ENCODE measurements at places on chromosomes 3 and 15. TPM values are rescaled to one million over a fixed set of nuclear protein-coding genes. Genes with fewer than 3 reads are reported as not detected.

DNA sequence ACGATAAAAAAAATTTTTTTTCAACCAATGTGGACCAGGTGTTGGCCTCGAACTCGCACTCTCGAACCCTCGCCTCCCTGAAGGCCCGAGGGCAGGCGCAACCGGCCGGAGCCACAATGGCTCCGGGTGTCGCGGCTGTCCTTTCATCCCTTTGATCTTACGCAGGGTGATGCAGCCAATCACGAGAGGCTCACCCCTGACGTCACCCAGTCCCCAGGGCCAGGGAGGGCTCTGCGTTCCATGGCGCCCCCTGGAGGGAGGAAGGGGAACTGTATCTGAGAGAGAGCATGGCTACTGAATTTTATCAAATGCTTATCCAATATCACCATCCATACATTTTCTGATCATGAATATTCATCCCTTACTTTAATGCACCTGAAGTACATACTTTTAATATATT, 15.4 kb upstream of the GMNC start:
- no peaks in the 10 kb centered on the region for H3K36me3 ChIP-seq
- no peak overlapping the region for H3K4me3 ChIP-seq
- no peak overlapping the region for H3K27ac ChIP-seq
- H3K27me3 ChIP-seq: no peaks in the 10 kb centered on the region

GRCh38 chr3:16723978-16724377, 118.8 kb upstream of the DAZL start:
- no peaks in the 10 kb centered on the region for H3K36me3 ChIP-seq
- H3K4me3 ChIP-seq: no peak overlapping the region
- no peaks in the 10 kb centered on the region for H3K27me3 ChIP-seq
- DNase-seq: no peak

- no peak for DNase-seq
- peaks cover 31% of the 10 kb centered on the region for H3K4me1 ChIP-seq
- H3K4me3 ChIP-seq: peak overlapping the region; percentile 90
- peaks cover 5% of the 10 kb centered on the region for H3K27me3 ChIP-seq
- no peaks in the 10 kb centered on the region for H3K36me3 ChIP-seq
Observed at GRCh38 chr15:31328969-31329639, 2.5 kb downstream of the KLF13 start.

DNA sequence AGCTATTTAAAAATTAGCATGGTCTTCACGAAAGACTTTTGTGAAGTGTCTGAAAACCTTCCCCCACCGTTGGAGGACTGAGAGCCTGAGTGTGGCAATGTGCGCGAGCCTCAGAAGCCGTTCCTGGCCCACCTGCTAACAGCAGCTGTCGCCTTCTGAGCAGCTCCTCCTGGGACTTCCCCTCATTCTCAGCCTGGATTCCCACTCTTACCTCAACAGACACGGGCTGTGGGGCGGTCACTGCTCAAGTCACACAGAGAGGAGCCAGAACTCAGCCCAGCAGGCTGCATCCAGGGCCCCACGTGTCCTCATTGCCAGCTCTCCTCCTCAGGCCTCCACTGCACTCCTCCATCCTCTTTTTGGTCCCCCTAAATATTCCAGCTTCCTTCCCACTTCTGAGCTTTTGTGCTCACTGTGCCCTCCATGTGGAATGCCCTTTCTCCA, 7.8 kb downstream of the DNASE1L3 start:
- DNase-seq: no peak
- no peak overlapping the region for H3K27ac ChIP-seq
- H3K27me3 ChIP-seq: no peaks in the 10 kb centered on the region
- no peak overlapping the region for H3K4me3 ChIP-seq
- peaks cover 4% of the 10 kb centered on the region for H3K4me1 ChIP-seq
- no peaks in the 10 kb centered on the region for H3K36me3 ChIP-seq

- peaks cover 20% of the 10 kb centered on the region for H3K36me3 ChIP-seq
- H3K27ac ChIP-seq: no peak overlapping the region
- H3K4me1 ChIP-seq: peaks cover 2% of the 10 kb centered on the region
- no peaks in the 10 kb centered on the region for H3K27me3 ChIP-seq
- no peak overlapping the region for H3K4me3 ChIP-seq
Observed at GRCh38 chr3:52216585-52217408, 8.6 kb downstream of the TLR9 start.

GRCh38 chr3:39385456-39386090, 2.4 kb downstream of the SLC25A38 start:
- peaks cover 7% of the 10 kb centered on the region for H3K36me3 ChIP-seq
- no peaks in the 10 kb centered on the region for H3K27me3 ChIP-seq
- H3K4me3 ChIP-seq: peak overlapping the region; percentile 99
- peaks cover 35% of the 10 kb centered on the region for H3K4me1 ChIP-seq
- H3K27ac ChIP-seq: peak overlapping the region; percentile 17

- H3K36me3 ChIP-seq: no peaks in the 10 kb centered on the region
- peaks cover 23% of the 10 kb centered on the region for H3K4me1 ChIP-seq
- peak overlapping the region; percentile 98 for H3K4me3 ChIP-seq
- DNase-seq: no peak
Observed at GRCh38 chr15:60480149-60480548, 1.2 kb upstream of the ICE2 start.

DNA sequence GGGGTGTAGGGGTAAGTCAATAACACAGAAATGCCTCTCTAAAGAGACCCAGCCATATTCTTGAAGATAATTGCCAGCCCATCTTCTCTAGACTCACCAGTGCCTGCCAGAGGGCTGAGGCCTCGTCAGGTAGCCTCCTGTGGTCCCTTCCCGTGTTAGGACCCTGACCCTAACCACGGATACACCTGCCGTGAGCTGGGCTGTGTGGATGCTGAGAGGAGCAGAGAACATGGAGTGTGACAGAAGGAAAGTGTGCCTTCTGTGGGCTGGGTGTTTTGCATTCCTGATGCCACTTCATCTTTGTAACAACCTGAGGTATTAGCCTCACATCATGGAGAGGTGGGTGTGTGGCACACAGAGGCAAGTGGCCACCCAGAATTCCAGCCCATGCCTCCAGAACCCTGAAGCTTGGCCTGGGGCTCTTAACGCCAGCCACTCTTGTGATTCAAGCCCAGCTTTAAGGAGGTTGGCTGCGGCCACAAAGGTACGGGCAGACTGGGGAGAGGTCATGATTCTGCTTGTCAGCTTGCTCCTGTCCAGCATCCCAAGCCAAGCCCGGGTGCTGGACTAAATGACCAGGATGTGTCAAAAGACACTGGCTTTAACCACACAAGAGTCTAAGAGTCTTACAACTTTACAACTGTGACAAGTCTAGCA, 21.1 kb upstream of the ABTB1 start:
- no peaks in the 10 kb centered on the region for H3K36me3 ChIP-seq
- no peak for DNase-seq
- H3K27me3 ChIP-seq: peaks cover 3% of the 10 kb centered on the region
- H3K4me1 ChIP-seq: peaks cover 5% of the 10 kb centered on the region
- no peak overlapping the region for H3K27ac ChIP-seq

DNA sequence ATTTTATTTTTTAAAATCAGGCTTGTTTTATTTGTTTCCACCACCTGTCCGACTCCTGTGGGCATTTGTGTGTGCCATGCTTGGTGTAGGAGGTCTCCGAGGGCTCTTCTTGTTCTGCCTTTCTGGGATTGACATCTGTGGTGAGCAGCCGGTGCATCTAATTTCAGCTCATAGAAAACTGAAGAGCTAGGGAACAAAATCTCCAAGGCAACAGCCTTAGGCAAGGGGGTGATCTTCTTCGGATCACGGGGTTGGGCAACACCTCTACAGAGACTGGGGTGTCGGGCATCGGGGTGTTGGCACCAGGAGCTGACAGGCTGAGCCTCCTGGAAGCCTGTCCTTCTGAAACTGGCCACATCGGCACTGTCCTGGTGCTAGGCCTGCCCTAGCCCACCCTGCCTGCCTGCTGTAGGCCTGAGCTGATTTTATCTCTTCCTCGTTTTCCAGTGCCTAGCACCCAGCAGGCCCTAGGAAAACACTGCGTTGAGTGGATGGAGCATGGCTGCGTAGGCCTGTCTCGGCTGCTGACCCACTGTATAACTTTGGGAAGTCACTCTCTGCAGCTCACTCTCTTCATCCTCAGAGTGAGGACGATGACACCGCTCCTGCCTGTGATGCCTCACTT, 10.3 kb downstream of the CHCHD6 start:
- H3K27me3 ChIP-seq: no peaks in the 10 kb centered on the region
- H3K27ac ChIP-seq: no peak overlapping the region
- no peak overlapping the region for H3K4me3 ChIP-seq
- H3K4me1 ChIP-seq: peaks cover 12% of the 10 kb centered on the region

DNA sequence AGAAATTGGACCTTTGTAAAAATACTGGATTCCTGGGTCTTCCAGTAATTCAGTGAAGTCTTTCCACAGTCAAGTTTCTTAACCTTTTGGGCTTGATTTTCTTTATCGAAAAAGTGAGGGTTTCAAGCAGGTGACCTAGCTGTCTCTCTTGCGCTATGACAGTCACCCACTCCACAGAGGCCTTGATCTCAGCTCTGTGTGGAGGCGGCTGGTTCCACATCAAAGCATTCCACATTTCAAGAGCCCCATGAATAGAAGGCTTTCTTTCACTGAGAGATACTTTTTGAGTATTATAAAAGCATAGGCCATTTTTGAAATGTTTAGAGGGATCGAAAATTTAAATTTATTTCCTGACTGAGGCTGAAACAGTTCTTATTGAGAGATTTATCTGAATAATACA, 43.9 kb downstream of the GABRA5 start:
- H3K4me3 ChIP-seq: no peak overlapping the region
- no peak for DNase-seq
- H3K27me3 ChIP-seq: no peaks in the 10 kb centered on the region

GRCh38 chr3:81484520-81484919, 276.9 kb downstream of the GBE1 start:
- no peak overlapping the region for H3K27ac ChIP-seq
- H3K4me3 ChIP-seq: no peak overlapping the region

DNA sequence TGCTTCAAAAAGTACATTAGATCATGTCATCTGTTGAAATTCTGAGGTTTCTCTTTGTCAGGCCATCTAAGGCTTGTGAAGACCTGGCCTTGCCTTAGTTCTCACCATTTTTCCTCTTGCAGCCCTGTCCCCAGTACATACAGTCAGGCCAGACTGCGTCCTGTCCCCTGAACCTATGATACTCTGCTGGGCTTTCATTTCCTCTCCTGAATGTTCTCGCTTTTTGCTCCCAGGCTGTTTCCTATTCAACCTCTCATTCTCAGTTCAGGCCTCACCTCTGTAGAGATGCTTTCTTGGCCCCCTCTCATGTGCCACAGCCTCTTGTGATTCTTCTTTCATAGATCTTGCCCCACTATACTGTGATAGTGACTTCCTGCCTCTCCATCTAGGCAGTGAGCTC, 648.8 kb upstream of the KCNMB2 start:
- no peaks in the 10 kb centered on the region for H3K27me3 ChIP-seq
- peaks cover 13% of the 10 kb centered on the region for H3K4me1 ChIP-seq
- H3K36me3 ChIP-seq: no peaks in the 10 kb centered on the region
- H3K27ac ChIP-seq: peak overlapping the region; percentile 1
- DNase-seq: no peak
- no peak overlapping the region for H3K4me3 ChIP-seq

- H3K36me3 ChIP-seq: no peaks in the 10 kb centered on the region
- no peaks in the 10 kb centered on the region for H3K27me3 ChIP-seq
- DNase-seq: no peak
- peaks cover 4% of the 10 kb centered on the region for H3K4me1 ChIP-seq
- H3K27ac ChIP-seq: no peak overlapping the region
Observed at GRCh38 chr3:159882790-159883779, 105.5 kb upstream of the IL12A start.

DNA sequence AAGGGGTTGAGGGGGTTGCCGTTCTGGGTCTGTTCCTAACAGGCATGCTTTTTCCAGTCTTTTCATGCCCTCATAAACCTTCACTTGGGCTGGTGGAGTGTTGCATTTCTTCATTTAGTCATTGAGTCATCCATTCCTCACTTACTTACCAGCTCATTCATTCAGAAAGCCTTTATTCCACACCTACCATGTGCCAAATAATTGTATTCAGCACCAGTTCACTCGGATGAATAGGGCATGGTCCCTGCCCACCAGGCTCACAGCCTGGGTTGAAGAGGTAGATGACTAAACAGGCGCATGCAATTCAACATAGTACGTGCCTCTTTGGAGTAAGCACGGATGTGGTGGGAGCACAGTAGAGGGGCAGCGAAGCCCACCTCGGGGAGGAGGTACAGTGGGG, 35.1 kb upstream of the THSD4 start:
- H3K27me3 ChIP-seq: peaks cover 3% of the 10 kb centered on the region
- DNase-seq: no peak
- no peak overlapping the region for H3K27ac ChIP-seq

DNA sequence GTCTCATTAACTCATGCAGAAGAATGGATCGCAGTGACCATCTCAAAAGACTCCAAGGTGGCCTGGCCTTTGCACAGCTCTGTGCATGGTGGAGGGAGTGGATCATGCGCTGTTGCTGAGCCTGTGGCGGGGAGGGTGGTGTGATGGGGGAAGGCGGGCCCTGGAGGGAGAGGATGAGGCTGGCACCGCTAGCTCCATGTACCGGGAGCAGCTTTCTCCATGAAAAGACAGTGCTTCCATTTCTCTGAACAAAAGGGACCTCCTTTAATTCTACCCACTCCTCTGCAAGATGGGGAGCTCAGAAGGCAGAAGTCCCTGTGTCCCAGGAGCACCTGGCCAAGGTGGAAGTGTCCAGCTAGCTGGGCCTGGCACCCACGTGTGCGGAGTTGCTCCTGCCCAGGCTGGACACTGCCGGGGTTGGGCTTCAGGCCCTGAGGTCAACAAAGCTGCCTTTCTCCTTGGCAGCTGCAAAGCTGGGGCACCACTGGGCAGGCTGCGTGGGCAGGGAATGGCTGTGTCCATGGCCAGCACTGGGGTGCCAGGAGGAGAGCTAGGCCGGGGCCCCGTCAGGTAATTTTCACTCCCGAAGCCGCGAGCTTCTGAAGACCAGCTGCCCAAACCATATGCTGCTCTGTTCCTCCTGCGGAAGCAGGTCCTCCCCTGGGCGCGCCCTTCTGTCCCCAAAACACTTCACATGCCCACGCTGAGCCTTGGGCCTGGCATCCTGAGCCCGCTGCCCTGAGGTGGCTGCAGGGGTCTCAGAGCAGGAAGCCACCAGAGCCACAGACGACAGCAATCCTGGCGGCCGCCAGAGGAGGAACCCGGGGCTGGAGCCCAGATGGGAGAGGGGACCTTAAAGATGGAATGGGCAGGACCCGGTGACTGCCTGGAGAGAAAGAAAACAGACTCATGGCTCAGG, 6.4 kb downstream of the MAP6D1 start:
- H3K27ac ChIP-seq: no peak overlapping the region
- no peak overlapping the region for H3K4me3 ChIP-seq
- no peak for DNase-seq

Gene TTC21A
- 17.2 TPM for total RNA-seq

Gene ADAMTS17
- total RNA-seq: 4.7 TPM

Gene CYP11A1
- 2.0 TPM for total RNA-seq

Gene ACY1
- 38.0 TPM for total RNA-seq

Gene VGLL3
- total RNA-seq: 2.0 TPM

Gene SELENOT
- total RNA-seq: 69.0 TPM

Gene STIMATE
- 18.4 TPM for total RNA-seq

Gene PRICKLE2
- 23.2 TPM for total RNA-seq

Measured in progenitor cell of endocrine pancreas (in vitro differentiated cells).